ENCODE measurements at places on chromosomes 2 and 18.

GRCh38 chr18:48132797-48133655 is 202.6 kb upstream of the SMAD2 start:
- no peak for DNase-seq

DNA sequence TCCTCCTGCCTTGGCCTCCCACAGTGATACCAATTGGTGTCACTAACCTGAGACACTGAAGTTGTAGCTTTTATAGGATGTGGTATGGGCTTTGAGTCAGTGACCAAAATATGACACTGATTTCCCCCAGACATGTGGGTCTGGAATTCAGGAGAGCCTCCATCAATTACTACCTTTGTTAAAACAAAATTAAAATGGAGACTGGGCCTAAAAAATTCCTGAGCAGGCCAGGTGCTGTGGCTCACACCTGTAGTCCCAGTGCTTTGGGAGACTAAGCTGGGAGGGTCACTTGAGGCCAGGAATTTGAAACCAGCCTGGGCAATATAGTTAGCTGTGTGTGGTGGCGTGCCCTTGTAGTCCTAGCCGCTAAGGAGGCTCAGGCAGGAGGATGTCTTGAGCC is 36.9 kb upstream of the LIPG start:
- no peak for DNase-seq

- no peak for DNase-seq
These were observed 40.0 kb downstream of the TTC32 start for GRCh38 chr2:19861813-19862212.

DNA sequence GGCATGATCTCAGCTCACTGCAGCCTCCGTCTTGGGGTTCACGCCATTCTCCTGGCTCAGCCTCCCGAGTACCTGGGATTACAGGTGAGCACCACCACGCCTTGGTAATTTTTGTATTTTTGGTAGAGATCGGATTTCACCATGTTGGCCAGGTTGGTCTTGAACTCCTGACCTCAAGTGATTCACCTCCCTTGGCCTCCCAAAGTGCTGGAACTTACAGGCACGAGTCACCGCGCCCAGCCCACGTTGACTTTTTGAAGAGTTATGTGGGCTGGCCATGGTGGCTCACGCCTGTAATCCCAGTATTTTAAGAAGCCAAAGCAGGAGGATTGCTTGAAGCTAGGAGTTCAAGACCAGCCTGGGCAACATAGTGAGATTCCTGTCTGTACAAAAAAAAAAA is 20.8 kb downstream of the CCL20 start:
- DNase-seq = no peak

GRCh38 chr2:40483549-40484243 is 31.8 kb upstream of the SLC8A1 start:
- no peak for DNase-seq

DNA sequence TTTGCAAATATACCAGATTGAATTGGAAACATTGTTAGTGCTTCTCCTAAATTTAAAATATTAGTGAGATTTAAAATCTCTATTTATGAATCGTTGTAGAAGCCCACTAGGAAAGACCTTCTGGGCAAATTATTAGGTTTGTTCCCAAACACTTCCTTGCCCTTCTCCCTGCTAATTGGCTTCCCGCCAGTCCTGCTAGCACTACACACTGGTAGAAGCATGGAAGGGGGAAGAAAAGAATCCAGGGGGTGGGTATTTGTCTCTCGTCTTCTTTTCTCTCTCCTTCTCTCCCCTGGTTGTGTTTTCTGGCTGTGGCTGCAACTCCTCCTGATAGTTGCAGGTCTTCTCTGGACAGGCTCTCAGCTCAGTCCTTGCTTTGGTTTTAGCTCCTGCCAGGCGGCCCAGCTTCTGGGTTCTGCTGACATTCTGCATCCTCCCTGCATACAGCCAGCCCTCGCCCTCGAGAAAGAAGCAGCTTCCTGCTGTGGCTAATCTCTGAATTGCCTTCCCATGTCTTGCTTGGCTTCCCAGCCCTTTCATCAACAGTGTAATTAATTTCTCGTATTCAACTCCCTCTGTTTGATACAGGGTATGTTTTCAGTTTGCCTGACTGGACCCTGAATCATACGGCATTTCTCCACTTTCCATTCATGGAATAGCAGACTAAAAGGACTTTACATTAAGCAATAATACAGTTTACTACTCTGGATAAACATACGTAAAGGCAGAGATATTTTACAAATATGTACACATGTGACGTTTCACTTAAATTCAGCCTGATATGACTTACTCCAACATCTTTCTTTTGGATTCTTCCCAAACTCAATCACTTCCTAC is 6.9 kb upstream of the PARD3B start:
- no peak for DNase-seq

- no peak for DNase-seq
These were observed 225.5 kb upstream of the KLHL14 start for GRCh38 chr18:32998285-32998684.

GRCh38 chr2:111707700-111708099 is 176.3 kb downstream of the ANAPC1 start:
- DNase-seq = no peak

DNA sequence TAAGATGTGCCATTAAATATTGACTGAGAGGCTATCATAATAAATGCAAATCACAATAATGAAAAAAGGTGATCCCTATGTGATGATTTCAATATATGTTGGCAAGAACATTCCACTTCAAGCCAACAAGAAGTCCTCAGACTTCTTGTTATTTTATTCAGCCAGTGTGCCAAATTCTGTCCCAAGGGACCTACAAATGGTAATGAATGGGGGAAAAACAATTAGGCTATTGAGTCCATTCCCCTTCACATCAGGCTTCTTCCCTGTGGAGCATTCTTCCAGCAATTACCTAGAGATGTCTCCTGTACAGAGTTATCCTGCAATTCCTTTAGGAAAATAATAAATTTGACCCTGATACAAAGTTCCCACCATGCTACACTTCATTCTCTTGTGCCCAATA is 144.4 kb downstream of the PIEZO2 start:
- no peak for DNase-seq

DNA sequence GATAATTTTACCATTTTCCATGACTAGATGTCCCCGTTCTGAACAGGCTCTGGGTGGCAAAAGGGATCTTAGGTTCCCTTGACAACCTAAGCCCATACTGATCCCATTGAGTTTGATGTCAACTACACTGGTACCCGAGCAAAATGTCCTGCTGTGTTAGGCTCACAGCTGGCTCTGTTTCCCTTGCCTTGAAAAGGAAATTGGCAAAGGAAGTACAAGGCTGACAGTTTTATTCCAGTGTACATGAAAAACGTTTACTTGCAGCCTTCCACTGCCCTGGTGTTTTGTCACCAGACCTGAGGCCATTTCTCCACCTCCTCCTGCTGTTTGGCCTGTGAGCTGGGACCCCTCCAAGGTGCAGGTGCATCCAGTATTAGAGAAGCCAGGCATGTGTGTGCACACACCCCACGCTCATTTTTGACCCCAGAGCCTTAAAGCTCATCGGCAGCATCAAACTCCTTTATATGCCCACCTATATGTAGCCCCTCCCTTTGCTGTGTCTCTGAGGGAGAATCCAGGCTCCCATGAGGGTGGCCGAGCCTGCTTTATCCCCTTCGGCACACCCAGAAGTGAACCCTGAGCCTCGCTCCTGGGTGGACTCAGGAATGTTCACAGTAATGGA is 171.3 kb downstream of the NDUFA10 start:
- no peak for DNase-seq

GRCh38 chr2:44981714-44982108 is 27.5 kb downstream of the SIX2 start:
- peak; percentile 77 for DNase-seq

DNA sequence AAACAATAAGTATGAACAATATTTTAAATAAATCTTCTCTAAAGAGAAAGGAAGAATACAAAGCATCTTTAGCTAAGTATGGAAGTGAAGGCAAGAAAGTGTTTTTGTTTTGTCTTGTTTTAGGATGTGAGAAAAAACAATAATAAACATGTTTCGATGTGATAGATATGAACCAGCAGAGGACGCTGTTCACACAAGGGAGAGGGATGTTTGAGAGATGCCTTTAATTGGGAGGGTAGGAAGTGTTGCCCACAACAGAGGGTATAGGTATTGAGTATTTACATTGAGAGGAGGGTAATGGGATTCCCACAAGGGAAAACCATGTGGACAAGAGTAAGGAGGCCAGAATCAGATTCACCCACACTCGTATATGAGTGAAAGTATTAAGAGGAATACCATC is 55.1 kb downstream of the CDH19 start:
- no peak for DNase-seq

GRCh38 chr2:70570041-70570661 is 16.5 kb upstream of the TGFA start:
- no peak for DNase-seq

DNA sequence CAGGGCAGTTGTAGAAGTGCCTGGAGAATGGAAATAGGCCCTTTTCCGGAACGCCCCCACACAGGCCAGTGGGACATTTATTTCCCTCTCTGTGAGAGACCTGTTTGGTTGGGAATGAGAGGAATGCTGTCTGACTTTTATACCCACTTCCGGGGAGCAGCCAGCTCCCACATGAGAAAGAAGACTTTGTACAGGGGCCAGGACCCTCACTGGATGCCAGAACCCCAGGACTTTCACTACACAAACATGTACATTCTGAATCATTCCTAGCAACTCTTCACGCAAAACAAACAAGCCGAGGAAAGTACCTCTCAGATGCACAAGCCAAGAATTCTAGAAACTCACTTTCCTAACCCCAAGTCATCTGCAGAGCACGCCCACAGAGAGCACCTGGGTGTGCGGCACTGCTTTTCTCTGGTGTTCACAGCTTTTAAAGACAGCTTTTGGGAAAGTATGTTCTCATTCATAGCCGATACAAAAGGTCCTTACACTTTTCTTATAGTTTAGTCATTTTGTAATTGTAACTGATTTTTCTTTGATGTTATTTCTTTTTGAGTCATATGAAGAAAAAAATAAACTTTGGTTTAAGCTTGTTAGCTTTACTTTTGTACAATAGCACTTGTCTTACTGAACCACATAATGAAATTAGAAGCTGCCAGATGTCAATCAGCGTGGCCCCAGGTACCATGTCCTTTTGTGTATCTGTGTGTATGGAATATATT is 856.1 kb upstream of the ID2 start:
- DNase-seq = no peak

- peak; percentile 71 for DNase-seq
These were observed 680 bp downstream of the CTDSP1 start for GRCh38 chr2:218400167-218400929.

DNA sequence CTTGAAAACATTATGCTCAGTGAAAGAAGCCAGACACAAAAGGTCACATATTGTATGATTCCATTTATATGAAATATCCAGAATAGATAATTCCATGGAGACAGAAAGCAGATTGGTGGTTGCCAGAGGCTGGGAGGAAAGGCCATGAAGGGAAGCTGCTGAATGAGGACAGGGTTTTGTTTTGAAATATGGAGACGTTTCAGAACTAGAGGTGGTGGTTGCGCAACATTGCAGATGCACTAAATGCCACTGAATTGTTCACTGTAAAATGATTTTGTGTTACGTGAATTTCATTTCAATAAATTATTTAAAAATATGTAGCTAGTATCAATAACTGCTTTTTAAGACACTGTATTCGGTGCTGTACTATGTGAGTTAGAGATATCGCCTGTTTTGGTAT is 101.7 kb upstream of the ZNF236 start:
- no peak for DNase-seq

DNA sequence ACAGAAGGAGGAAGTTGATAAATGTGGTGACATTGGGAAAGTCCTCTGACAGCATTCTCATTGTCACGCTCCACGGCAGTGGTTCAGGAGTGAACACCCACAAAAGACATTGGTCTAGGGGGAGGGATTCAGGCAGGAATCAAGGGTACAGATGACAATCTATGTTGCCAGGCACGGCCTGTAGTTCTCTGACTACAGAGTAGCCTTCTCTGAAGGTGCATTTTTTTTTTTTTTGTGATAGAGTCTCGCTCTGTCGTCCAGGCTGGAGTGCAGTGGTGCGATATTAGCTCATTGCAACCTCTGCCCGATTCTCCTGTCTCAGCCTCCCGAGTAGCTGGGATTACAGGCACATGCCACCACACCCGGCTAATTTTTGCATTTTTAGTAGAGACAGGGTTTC is 7.4 kb upstream of the MOB1A start:
- DNase-seq = no peak

- no peak for DNase-seq
These were observed 11.6 kb downstream of the SRSF7 start for GRCh38 chr2:38739524-38739923.

DNA sequence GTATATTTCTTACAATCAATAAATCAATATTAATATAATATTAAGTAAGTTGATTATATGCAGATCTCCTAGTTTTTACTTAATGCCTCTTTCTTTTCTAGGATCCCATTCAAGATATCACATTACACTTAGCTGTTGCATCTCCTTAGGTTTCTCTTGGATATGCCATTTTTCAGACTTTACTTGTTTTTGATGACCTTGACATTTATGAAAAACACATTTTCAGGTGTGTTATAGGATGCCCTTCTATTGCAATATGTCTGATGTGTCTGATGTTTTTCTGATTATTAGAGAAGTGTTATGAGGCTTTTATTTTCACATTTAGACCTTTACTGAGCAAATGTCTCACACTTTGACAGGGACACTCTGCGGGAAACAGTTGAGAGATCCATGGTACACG is 933.6 kb upstream of the CNTNAP5 start:
- no peak for DNase-seq

- no peak for DNase-seq
These were observed 53.2 kb upstream of the CUL3 start for GRCh38 chr2:224638301-224638823.

DNA sequence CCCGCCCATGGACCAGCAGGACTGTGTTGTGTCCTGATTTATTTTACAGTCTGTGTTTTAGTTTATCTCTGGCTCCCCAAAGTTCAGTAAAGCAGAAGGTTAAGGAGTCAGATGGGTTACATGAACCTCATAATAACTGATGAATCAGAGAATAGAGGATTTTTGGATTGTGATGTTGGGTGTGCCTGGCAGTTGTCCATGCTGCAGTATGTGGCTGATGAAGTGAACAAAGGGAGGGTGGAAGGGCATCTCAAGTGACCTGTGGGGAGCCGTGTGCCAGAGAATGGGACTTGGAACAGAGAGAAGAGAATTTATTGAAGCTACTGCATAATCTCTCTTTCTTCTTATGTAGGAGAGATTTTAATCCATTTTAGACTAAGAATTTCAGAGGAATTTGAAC is 145.5 kb downstream of the MAP4K4 start:
- DNase-seq = no peak

GRCh38 chr2:50535971-50536759 is 495.8 kb downstream of the NRXN1 start:
- DNase-seq = no peak

DNA sequence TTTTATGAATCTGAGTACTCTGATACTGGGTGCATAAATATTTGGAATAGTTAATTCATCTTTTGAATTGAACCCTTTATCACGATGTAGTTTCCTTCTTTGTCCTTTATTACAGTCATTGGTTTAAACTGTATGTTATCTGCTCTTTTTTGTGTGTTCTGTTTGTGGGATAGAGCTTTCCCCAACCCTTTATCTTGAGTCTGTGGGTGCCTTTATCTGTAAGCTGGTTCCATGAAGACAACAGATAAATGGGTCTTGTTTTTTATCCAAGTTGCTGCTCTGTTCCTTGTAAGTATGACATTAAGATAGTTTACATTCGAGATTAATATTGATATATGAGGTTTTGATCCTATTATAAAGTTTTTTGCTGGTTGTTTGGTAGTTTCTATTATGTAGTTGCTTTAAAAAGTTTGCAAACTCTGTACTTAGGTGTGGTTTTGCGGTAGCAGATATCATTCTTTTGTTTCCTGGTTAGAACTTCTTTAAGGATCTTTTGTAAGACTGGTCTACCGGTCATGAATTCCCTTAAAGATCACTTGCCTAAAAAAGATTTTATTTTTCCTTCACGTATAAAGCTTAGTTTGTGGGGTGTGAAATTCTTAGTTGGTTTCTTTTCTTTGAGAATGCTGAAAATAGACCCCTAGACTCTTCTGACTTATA is 1451.3 kb upstream of the SLC39A10 start:
- DNase-seq = no peak
